ENCODE measurements at places on chromosomes 13 and 19.
A peak's percentile ranks its signal among the peaks of the same experiment; 100 is the strongest.

GRCh38 chr13:107192289-107192688 is 624.4 kb upstream of the ARGLU1 start:
- DNase-seq = no peak

DNA sequence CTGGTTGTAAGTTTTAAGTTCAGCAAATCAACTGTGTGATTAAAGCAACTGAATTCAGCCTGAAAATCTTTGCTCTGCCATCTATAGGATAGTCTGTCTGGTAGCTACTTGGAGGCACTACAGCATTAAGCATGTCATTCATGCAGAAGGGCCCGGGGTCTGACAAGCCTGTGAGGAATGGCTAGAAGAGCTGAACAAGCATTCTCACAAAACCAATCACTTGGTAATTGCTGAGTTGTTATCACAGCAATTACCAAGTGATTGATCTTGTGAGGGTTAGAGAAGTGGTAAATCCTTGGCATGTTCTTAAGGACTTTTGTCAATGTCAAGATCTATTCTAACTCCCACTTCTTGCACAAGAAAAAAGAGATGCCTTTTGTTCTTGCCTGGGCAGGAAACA is 356.1 kb downstream of the FGF14 start:
- no peak for DNase-seq

GRCh38 chr19:47471733-47472457 is at the start of gene SLC8A2:
SLC8A2 (minus strand) TSS chr19:47471893; CDS start chr19:47466403, 5,490 bp downstream.
- peak; percentile 61 for DNase-seq

- no peak for DNase-seq
Measured at GRCh38 chr19:39299404-39299803, 3.2 kb downstream of the IFNL1 start.

DNA sequence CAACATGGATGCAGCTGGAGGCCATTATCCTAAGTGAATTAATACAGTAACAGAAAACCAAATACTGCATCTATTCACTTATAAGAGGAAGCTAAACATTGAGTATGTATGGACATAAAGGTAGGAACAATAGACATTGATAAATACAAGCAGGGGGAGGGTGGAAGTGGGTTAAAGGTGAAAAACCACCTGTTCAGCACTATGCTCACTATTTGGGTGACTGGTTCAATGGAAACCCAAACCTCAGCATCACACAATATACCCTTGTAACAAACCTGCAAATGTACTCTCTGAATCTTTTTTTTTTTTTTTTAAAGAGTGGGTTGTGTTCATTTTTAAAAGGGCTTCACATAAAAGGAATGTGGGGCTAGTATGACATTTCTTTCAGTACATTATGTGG is 26.9 kb upstream of the CPB2 start:
- DNase-seq = no peak

- DNase-seq = no peak
Measured at GRCh38 chr13:76339649-76340048, 546.6 kb downstream of the KCTD12 start.

GRCh38 chr19:53904909-53905308 is 4.2 kb upstream of the CACNG7 start:
- no peak for DNase-seq

DNA sequence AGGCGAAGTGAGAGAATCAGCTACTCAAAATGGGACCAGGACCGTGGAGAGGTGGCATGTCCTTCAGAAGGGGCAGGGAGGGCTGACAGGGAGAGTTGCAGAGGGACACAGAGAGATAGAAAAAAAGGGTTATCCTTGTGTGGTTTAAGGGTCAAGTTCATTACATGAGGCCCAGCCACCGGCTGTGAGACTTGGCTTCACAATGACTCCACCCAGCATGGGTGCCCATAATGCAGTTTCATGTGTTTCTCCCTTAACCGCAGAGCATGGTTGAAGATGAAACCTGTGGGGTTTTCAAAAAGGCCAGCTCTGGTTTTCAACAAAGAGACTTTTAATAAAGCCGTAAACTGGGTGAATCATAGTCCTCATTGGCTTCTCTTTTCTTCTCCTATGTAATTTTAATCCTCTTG is 164.6 kb downstream of the KLF5 start:
- no peak for DNase-seq

GRCh38 chr13:45101327-45102018 is 18.8 kb upstream of the GTF2F2 start:
- DNase-seq = no peak

GRCh38 chr19:44401139-44402115 is at the start of gene ZNF285:
ZNF285 (minus strand) TSS chr19:44401608; CDS start chr19:44397213, 4,395 bp downstream.
- DNase-seq = peak; percentile 74

DNA sequence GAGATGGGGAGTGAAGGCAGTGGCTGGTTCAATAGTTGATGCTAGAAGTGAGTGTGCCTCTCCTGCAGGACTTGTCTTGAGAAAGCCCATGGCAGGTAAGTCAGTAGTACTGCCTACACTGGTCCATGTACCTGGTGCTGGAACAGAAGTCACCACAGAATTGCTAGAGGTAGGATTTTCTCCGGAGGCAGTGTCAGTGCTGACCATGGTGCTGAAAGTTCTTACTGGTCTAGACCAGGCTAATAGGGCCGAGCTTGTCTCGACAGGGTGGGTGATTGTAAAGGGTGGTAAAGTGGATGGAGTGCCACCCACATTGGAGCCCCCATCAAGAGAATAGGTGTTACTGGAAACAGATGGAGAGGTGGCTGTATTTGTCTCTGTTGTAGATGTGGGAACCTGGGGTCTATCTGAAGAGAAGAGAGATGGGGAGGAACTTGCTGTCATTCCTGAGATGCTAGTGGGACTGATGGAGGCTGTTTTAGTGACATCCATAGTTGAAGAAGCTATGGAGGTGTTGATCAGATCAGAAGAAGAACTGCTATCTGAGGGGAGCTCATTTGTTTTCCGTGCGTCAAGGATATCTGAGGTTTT is 36.6 kb downstream of the MUC16 start:
- DNase-seq = no peak

GRCh38 chr13:76808927-76809326 is 77.3 kb downstream of the KCTD12 start:
- no peak for DNase-seq

- DNase-seq = no peak
Measured at GRCh38 chr19:6416658-6417405, 7.8 kb downstream of the KHSRP start.

DNA sequence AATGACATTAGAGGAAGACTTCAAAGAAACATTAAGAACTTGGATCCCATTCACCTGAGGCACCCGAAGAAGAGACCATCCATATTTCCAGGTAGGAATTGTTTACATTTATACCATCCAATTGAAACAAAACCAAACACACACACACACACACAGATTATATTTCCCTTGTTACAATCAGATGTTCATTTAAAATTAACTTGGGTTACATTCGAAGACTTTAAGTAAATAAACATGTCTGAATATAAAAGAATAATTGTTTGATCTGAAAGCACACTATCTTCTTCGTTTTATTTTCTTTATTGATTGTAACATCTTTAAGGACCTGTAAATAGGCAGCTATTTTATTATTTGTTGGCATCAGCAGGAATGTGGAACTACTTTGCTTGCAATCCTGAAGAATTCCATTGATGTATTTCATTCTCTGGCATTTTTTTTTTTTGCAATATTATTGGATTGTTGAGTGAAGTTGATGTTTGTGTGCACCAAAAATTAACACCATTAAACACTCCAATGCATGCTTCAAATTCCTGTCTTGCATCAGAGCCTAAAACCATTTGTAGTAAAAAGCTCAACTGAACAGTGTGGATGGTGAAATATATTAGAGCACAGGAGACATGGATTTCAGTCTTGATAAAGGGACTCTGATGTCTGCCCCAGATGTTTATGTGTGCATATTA is 85.3 kb upstream of the FRY start:
- DNase-seq = no peak

- no peak for DNase-seq
Measured at GRCh38 chr13:113548778-113549621, 35.6 kb upstream of the TFDP1 start.

DNA sequence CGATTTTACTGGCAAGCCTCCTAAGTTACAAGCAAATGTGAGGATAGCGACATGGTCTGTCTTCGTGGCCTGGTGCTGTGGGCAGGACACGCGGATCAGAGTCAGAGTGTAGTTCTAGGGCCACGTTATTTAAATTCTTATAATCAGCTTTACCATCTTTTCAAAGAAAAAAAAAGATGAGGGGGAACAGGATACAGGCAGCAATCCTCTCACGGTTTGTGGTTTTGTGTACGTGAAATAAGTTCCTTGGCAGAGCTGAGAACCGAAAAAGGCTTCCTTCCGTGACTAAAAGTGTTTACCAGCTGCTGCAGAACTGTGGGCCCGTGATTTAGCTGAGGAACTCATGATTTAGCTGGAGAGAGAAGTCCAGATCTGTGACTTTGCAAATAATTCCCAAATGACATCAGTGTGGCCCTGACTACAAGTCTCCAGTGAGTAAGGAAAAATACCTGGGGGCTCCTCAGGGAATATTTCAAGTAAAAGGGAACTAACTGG is 27.2 kb downstream of the RCBTB2 start:
- no peak for DNase-seq

GRCh38 chr19:29532956-29533355 is 7.2 kb downstream of the VSTM2B start:
- DNase-seq = no peak

DNA sequence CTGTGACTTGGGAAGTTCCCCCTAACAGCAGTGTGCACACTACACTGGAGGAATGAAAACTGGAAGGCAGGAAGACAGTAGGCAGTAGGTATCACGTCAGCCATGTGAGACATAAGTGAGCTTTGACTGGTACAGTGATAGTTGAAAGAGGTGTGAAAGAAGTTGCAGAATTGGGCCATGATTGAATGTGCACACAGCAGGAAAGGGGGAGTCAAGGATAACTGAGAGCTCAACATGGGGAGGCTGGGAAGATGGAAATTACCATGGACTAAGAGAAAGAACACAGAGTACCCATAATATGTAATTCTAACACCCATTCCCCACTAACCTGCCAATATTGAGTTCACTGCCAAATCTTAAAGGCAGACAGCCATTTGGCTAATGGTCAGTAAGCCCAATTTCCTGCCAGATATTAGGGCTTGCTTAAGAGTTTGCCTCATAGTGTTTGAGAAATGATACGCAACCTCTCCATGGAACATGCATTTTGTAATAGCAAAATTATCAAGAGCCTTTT is 321.7 kb downstream of the DCT start:
- no peak for DNase-seq

DNA sequence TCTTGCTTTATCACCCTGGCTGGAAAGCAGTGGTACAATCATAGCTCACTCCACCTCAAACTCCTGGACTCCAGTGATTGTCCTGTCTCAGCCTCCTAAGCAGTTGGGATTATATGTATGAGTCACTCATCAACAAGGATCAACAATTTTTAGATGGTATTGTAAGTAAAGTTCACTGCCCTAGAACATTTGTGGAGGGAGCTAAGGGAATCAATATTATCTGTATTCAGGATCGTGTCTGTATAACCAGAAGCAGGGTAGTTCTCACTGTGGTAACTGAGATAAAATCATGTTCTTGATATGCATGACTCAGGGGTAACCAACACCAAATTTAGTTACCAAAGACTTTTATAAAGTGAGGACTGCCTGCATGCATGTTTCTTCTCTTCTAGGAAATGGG is 27.0 kb downstream of the ZMYM5 start:
- DNase-seq = no peak

- DNase-seq = no peak
Measured at GRCh38 chr19:22517496-22518411, 95.6 kb upstream of the ZNF98 start.

- no peak for DNase-seq
Measured at GRCh38 chr13:97492257-97492656, 58.3 kb downstream of the RAP2A start.

DNA sequence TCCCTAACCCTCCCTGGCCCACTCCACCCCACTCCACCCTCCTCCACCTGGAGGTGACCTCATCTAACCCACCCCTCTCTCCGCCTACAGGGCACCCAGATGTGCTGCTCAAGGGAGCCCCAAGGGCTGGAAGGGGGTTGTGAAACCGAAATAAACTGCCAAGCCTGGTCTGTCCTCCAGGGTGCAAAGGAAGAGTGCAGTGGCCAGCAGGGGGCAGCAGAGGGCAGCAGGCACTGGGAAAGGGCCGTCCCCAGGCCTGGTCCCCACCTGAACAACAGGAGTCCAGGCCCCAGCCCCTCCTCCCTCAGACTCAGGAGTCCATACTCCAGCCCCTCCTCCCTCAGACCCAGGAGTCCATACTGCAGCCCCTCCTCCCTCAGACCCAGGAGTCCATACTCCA is 8.4 kb upstream of the BCAM start:
- DNase-seq = peak; percentile 82

DNA sequence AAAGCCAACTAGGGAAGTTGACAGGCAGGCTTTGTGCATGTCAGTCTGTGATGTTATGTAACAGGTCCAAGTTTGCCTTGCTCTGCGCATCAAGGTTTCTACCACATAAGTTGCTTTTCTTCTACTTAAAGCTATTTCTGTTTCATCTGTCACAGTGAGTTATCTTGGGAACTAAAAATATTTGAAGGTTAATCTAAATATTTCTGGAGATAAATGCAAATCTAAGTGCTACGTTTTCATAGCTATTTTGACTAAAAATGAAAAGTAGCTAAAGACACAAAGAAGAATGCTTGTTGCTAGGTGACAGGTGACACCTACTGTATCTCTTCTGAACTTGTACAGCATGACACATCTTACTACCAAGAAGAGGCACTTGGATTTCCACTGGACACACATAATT is 135.6 kb downstream of the KLF12 start:
- no peak for DNase-seq

- DNase-seq = no peak
Measured at GRCh38 chr13:77457966-77458365, 77.5 kb upstream of the SCEL start.

DNA sequence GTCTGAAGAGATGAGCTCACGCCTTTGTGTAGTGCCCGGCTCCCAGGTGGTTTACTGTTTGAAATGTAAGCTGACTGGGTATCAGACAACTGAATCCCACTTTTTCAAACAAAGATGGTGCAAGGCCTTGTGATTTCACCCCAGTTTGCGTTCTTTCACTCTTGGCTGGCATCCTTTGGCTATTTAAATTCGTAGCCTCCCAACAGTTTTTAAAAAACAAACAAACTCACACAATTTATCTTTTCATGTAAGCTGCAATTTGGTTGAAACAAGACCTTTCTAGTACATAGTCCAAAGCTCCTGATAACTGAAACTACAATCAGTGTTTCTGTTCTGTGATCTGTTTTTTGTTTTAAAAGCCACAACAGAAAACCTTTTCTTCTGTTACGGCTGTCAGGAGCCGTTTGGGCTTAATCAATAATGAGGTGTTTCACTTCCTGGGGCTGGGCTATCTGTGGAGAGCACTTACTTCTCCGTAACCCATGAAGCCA is 65.1 kb upstream of the NPAS1 start:
- DNase-seq = no peak

DNA sequence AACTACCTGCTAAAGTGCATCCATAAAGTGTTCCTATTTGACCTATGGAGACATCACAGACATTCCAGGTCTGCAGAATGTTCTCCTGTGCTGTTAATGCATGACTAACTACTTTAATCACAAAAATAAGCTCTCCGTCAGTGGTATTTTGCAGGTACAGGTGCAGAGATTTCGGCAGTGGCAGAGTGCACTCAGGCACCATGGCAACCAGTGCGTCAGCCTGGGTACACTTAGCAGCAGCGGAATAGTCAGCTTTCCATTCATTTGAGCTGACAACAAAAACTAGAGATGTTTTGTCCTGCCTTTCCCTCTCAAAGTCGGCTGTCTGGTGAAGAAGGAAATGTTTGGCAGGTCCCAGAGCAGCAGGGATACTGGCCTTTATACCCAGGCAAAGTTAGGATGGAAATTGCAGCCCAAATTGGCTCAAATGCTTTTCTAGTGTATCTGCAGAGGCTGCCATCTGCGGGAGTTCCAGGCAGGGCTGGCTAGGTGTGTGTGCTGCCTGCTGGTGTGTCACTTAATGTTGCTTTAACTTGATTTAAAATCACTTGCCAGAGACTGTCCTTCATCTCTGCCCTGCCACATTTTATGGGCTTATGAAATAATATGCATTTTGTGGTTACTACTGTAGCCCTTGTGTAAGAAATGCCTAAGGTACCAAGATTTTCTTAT is 195.8 kb downstream of the RAP2A start:
- no peak for DNase-seq
